ENCODE measurements at places on chromosomes 11 and 22. TPM values are rescaled to one million over a fixed set of nuclear protein-coding genes. Genes with fewer than 3 reads are reported as not detected.

The OR10A2 gene
- not detected for total RNA-seq

The MMP13 gene
- not detected for total RNA-seq

The OR5A1 gene
- total RNA-seq: not detected

The FDXACB1 gene
- total RNA-seq: 3.8 TPM

The GGTLC2 gene
- total RNA-seq: not detected
